ENCODE measurements at places on chromosomes 13 and 19. TPM values are rescaled to one million over a fixed set of nuclear protein-coding genes. Genes with fewer than 3 reads are reported as not detected.

Gene KLK3
- total RNA-seq, result not detected

DNA sequence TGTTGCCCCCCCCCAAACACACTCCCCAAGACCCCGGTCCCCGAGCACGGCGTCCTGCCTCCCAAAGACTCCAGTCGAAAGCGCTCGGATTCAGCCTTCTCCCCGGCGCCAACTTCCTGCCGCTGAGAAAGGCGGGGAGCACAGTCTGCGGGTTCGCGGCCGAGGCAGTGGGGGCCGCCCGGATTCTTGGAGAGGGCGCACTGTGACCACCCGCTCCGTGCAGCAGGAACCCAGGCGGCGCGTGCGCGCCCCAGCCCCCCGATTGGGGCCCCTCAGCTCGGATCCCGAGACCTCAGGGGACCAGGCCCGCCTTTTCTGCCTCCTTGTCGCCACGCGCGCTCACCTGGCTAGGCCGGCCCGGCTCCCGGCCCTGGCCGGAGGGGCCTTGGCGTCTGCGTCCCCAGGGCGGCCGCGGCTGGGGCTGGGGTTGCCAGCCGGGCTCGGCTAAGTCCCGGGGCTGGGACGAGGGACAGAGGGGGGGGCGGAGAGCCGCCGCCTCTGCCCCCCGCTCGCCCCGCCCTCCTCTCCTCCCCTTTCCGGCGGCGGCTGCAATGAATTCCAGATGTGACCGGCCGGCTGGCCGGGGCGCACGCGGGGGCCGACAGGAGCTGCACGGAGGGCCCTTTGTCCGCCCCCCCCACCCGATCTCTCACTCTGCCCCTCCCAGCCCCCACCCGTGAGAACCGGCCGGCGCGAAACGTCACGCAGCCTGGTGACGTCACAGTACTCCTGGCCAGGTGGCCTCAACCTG, at the start of gene S1PR2:
S1PR2 (minus strand) TSS at position 471 of the 751 bp plus-strand sequence. CDS start 6,426 bp downstream, outside the sequence.
- H3K4me1 ChIP-seq, result peaks cover 18% of the 10 kb centered on the region
- no peaks in the 10 kb centered on the region for H3K27me3 ChIP-seq
- H3K4me3 ChIP-seq, result peak within 1 kb of the TSS; percentile 87
- DNase-seq, result peak; percentile 79

Gene CELF5
- total RNA-seq, result 0.14 TPM

DNA sequence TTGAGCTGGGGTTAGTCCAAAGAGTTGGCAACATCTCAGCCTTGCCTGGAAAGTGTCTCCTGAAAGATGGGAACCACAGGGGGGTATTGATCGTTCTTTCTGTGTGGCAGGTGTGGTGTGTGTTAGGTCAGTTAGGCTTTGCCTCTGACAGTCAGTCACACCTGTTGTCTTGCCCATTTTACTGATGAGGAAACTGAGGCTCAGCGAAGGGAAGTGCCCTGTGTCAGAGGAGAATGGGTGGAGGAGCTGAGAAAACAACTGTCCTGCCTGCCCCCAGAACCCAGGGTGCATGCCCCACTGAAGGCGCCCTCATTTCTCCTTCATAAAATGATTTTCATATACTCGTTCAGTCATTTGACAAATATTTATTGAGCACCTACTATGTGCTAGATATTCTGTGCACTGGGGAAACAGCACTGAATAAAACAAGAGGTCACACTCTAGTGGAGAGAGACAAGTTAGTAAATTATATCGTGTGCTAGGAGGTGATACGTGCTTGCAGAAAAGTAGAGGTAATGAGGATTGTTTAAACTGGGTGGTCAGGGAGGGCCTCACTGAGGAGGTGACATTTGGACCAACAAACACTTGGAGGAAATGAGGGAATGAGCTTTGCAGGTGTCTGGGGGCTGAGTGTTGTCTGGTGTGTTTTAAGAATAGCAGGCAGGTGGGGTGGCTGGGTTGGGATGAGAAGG, 1.6 kb downstream of the FXYD5 start:
- H3K27me3 ChIP-seq, result peaks cover 9% of the 10 kb centered on the region
- H3K4me1 ChIP-seq, result peaks cover 36% of the 10 kb centered on the region
- H3K27ac ChIP-seq, result peak overlapping the region; percentile 93
- peaks cover 48% of the 10 kb centered on the region for H3K36me3 ChIP-seq

DNA sequence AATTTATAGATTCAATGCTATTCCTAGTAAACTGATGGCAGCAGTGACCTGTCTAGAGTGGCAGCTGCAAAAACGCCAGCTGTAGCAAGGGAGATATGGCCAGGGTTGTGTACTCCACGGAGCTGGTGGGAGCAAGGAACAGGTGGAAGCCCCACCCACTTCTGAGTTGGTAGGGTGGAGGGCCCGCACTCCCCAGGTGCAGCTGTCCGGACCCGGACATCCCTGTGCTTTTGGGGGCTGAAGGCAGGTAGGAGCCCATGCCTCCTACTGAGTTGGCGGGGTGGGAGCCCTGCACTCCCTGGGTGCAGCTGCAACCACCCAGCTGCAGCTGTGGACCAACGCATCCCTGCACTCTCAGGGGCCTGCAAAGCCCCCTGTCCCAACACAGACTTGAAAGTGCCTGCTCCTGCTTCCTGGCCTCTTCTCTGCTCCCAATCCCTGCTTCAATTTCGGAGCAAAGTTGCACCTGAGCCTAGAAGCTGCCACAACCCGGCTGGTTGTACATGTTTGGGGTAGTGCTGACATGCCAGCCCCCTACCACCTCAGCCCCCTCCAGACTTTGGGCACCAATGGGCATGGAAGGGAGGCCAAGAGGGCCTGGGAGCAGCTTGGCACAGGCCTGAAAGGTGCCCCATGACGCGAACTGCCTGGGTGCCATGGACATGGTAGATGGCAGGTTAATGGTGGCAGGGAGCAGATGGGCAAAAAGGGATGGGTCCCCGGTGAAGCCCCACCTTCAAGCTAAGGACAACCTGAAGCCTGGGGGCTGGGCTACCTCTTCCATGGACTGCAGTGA, 19.8 kb downstream of the UGGT2 start:
- H3K36me3 ChIP-seq, result no peaks in the 10 kb centered on the region
- no peak for DNase-seq
- H3K4me1 ChIP-seq, result no peaks in the 10 kb centered on the region
- H3K4me3 ChIP-seq, result no peak overlapping the region
- no peaks in the 10 kb centered on the region for H3K27me3 ChIP-seq

Gene RFPL4A
- total RNA-seq, result not detected

Gene EVI5L
- 9.6 TPM for total RNA-seq

DNA sequence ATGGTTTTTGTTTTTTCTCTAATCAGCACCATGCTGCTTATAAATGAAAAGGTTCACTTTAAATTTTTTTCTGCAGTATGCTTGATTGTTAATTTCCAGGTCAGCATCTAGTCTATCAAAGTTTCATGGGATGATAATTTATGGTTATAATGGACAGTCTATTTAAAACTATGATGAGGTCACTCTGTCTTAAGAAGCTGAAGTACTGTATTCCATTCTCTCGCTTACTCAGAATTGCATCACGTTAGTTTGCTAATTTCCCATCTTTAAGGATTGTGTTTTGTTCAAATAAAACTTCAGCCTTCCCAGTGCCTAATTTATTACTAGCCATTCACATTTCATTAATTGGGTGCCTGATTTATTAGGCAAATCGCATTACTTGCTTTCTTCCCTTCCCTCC, 94.3 kb downstream of the GPC6 start:
- no peaks in the 10 kb centered on the region for H3K27me3 ChIP-seq
- DNase-seq, result no peak
- no peaks in the 10 kb centered on the region for H3K4me1 ChIP-seq

- H3K27ac ChIP-seq, result no peak overlapping the region
- H3K27me3 ChIP-seq, result peaks cover 5% of the 10 kb centered on the region
- H3K4me3 ChIP-seq, result no peak overlapping the region
- H3K36me3 ChIP-seq, result no peaks in the 10 kb centered on the region
These were observed 66.5 kb downstream of the CCDC70 start for GRCh38 chr13:51928231-51928630.

DNA sequence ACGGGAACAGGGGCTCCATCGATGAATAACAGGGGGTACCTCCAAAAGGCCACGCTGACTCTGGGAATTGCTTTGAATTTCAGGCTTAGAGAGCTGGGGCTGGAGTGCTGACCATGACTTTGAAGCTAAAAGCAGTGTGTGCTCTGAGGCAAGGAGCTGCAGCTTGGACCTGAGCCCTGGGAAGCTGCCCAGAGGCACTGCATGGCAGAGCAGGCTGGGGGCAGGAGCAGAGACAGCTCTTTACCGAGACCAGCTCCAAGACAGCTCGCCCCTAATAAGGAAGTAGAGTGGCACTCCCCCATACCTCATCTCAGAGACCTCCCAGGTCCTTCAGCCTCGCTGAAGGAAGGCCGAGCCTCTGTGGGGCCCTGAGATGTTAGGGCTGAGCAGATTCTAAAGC, 200.2 kb downstream of the COL4A1 start:
- H3K27ac ChIP-seq, result no peak overlapping the region
- H3K36me3 ChIP-seq, result no peaks in the 10 kb centered on the region
- no peaks in the 10 kb centered on the region for H3K4me1 ChIP-seq
- H3K27me3 ChIP-seq, result no peaks in the 10 kb centered on the region
- H3K4me3 ChIP-seq, result no peak overlapping the region
- no peak for DNase-seq

- H3K4me3 ChIP-seq, result no peak overlapping the region
- DNase-seq, result no peak
- H3K27me3 ChIP-seq, result no peaks in the 10 kb centered on the region
- H3K36me3 ChIP-seq, result no peaks in the 10 kb centered on the region
These were observed 229.6 kb downstream of the ZIC5 start for GRCh38 chr13:99741960-99742359.

Gene SMAD9
- total RNA-seq, result not detected

DNA sequence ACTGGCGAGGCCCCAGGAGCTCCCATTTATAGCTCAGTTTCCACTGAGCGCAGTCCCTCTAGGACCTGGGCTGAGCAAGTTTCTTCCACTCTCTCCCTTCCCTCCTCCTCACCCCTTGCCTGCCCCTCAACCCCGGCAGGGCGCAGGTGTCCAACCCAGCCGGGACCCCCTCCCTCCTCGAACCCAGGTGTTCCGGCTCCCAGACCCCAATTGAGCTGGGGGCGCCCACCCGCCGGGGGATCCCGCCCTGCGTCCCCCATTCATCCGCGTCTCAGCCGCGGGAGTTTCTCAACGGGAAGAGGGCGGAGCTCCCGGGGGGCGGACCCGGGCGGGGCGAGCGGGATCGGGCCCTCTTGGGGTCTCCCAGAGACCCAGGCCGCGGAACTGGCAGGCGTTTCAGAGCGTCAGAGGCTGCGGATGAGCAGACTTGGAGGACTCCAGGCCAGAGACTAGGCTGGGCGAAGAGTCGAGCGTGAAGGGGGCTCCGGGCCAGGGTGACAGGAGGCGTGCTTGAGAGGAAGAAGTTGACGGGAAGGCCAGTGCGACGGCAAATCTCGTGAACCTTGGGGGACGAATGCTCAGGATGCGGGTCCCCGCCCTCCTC, at the start of gene KIRREL2:
KIRREL2 (plus strand) TSS at position 366 of the 604 bp plus-strand sequence; CDS start at position 575, 209 bp downstream.
- DNase-seq, result peak; percentile 74
- no peaks in the 10 kb centered on the region for H3K36me3 ChIP-seq
- peaks cover 5% of the 10 kb centered on the region for H3K4me1 ChIP-seq
- peaks cover 64% of the 10 kb centered on the region for H3K27me3 ChIP-seq

DNA sequence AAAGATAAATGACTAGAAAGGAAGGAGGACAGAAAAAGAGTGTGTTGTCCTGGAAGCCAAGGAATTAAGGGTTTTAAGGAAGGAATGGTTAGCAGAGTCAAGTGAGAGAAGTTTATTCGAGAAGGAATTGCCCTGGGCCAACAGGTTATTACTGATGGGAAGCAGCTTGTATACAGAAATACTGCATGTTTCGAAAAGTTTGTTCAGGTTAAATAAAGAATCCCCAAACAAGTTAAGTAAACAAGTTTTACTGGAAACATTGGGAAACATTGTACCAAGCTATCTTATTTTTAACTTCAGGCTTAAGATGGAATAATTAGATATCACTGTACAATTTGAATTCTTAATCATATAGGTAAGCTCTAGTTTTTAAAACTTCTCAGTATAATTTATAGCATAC, 28.2 kb upstream of the FBXL3 start:
- no peak overlapping the region for H3K4me3 ChIP-seq
- H3K27me3 ChIP-seq, result no peaks in the 10 kb centered on the region
- DNase-seq, result no peak

GRCh38 chr19:45047188-45047797, 8.4 kb downstream of the CLASRP start:
- no peak for DNase-seq
- peak overlapping the region; percentile 84 for H3K27ac ChIP-seq
- peak overlapping the region; percentile 79 for H3K4me3 ChIP-seq
- no peaks in the 10 kb centered on the region for H3K27me3 ChIP-seq
- H3K36me3 ChIP-seq, result peaks cover 5% of the 10 kb centered on the region

DNA sequence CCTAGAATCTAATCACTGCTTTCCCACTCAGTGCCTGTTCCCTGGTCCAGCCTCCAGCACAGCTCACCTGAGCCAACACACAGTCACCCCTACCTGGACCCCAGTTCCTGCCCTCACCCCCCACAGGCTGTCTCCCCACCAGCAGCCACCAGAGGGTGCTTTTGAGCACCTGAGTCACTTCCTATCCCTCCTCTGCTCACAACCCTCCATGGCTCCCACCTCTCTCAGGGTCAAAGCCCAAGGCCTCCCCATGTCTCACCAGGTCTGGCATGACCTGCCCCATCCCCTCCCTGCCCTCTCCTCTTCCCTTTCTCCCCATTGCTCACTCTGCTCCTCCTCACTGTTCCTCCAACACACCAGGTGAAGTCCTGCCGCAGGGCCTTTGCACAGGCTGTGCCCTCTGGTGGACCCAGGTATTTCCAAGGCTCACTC, 7.1 kb upstream of the DPP9 start:
- H3K4me3 ChIP-seq, result no peak overlapping the region
- H3K36me3 ChIP-seq, result no peaks in the 10 kb centered on the region
- peaks cover 13% of the 10 kb centered on the region for H3K4me1 ChIP-seq
- H3K27me3 ChIP-seq, result peaks cover 10% of the 10 kb centered on the region
- H3K27ac ChIP-seq, result peak overlapping the region; percentile 43

Gene UBE2L5
- not detected for total RNA-seq

Gene ZNF787
- total RNA-seq, result 29.1 TPM

- no peak overlapping the region for H3K4me3 ChIP-seq
- no peaks in the 10 kb centered on the region for H3K27me3 ChIP-seq
- peaks cover 31% of the 10 kb centered on the region for H3K36me3 ChIP-seq
- no peak for DNase-seq
These were observed 41.8 kb downstream of the PIBF1 start for GRCh38 chr13:72823724-72824123.

DNA sequence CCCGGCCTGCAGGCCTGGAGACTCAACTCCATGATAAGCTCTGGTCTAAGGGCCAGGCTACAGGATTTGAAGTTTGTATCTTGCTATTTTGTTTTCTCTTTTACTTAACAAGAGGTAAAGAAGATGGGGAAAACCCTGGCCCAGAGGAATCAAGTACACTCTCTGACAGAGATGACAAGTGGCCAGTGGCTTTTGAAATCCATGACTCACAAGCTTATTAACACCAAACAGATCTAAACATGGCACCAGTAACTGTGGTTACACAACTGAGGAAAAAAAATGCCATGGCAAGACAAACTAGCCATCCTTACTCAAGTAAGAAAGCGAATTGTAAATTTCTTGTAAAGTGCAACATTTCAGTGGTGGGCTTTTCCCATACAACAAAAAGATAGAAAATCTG, 72.6 kb upstream of the SERTM1 start:
- no peak for DNase-seq
- H3K4me3 ChIP-seq, result no peak overlapping the region
- H3K4me1 ChIP-seq, result no peaks in the 10 kb centered on the region
- H3K27ac ChIP-seq, result no peak overlapping the region
- no peaks in the 10 kb centered on the region for H3K27me3 ChIP-seq

GRCh38 chr13:59623206-59623915, 540.4 kb downstream of the DIAPH3 start:
- no peak overlapping the region for H3K27ac ChIP-seq
- H3K4me1 ChIP-seq, result no peaks in the 10 kb centered on the region
- H3K4me3 ChIP-seq, result no peak overlapping the region
- H3K27me3 ChIP-seq, result peaks cover 13% of the 10 kb centered on the region
- peaks cover 1% of the 10 kb centered on the region for H3K36me3 ChIP-seq
- no peak for DNase-seq
